Left colon (tissue), 2 donors: ENCODE measurements at places on chromosomes 16 and 17. TPM values are rescaled to one million over a fixed set of nuclear protein-coding genes. Genes with fewer than 3 reads are reported as not detected.

Gene KIF2B
- total RNA-seq = not detected

Gene GPS1
- 87.4 TPM for total RNA-seq

Gene SHISA9
- 1.5 TPM for total RNA-seq

Gene RHBDF1
- total RNA-seq = 35.5 TPM

Gene CCDC137
- total RNA-seq = 19.4 TPM

Gene SREBF1
- total RNA-seq = 125 TPM

Gene SLC5A11
- 2.8 TPM for total RNA-seq

Gene PSME3IP1
- 90.6 TPM for total RNA-seq

Gene C17orf50
- total RNA-seq = not detected

Gene GGT6
- 232 TPM for total RNA-seq

Gene GAS2L2
- not detected for total RNA-seq

Gene NPIPB6
- 2.0 TPM for total RNA-seq

Gene G6PC1
- not detected for total RNA-seq
